ENCODE measurements at places on chromosomes 3 and 15.
A peak's percentile ranks its signal among the peaks of the same experiment; 100 is the strongest.

DNA sequence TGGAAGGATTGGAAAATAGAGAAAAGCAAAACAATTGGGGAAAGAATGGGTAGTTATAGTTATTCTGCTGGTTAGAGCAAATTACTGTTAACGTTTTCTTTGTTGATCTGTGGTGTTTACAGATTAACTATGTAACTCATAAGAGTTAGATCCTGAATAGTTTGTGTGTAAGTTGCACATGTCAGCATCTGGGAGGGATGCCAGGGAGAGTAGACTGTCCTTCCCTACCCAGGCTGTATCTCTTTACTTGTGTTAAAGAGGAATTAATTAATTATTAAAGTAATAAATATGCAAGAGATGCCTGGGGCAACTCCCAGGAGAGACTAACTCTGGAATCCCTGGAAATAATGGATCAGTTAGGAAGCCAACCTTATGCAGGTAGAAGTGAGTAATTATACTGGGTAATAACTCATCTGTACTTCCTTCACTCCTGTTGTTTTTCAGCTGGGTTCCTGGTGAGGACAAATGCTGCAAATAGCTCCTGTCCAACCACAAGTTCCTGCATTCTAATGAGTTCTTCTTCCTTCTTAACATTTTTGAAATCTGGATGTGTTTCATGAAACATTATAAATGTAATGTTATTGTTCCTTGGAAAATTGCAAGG is 18.9 kb downstream of the GHRL start:
- DNase-seq: no peak

DNA sequence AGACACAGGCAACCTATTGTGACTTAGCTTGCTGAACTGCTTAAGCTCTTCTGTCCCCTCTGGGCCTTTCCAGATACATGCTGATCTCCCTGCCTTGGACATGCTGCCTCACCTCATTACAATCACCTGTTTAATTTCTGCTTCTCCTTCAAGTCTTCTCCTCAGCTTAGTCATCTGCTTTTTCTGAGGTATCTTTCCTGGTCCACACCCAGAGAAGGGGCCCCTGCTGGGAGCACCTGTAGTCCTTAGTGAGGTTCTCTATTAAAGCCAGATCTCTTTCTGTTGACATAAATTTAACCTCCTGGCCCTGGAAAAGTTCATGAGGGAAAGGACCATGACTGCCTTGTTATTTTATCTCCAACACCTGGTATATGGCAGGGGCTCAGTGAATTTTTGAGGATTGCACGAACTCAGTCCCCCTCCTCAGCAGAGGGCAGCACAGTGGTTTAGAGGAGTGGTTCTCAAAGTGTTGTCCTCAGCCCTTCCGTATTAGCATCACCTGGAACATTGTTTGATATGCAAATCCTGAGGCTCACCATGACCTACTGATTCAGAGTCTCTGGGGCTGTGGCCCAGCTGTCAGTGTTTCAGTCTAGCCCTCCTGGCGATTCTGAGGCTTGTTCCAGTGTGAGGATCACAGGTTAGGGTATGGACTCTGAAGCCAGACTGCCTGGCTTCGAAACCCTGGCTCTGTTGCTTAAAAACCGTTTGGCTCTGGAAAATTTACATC is 12.7 kb downstream of the COL6A6 start:
- no peak for DNase-seq

GRCh38 chr15:81303244-81304225 is 20.4 kb downstream of the STARD5 start:
- DNase-seq: peak; percentile 67

DNA sequence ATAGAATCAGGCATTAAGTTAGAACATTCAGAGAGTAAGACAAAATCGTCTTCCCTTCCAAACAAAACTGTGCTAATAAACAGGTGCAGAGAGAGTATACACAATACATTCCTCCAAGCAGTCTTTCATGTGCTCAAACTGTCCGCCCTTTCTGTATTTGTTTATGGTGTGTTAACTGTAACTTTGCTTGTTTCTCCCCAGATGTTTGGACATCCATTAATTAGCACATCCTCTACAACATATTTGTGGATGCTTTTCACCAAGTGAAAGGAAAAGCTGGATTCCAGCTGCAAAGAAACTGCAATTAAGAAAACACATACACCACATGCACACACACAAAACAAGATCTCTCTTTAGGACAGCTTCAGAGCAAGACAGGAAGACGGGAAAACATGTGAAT is 912.6 kb downstream of the NTRK3 start:
- no peak for DNase-seq

DNA sequence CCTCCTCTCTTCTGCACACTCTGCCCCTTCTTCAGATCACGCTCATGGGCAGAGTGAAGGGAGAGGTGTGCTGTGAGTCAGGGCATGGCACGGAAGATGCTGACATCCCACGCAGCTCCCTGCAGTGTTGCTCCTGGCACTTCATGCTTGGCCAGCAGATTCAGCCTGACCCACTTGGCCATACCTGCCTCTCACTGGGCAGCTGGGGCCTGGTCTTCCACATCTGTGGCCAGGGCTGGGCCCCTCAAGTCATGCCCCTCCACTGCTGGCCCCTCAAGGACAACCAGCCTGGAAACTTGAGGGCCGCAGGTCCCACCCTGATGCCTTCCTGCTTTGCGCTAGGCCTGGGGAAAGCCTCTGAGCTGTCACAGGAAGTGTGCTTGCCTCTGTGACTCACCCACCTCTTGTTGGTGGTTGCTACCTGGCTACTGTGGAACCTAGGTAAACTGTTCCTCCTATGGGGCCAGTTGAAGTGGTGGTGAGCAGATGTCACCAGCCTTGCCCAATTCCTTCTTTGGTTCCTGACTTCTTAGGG is 48.7 kb downstream of the BSN start:
- peak; percentile 78 for DNase-seq

GRCh38 chr3:172476347-172476746 is 28.1 kb upstream of the GHSR start:
- no peak for DNase-seq

GRCh38 chr15:65101891-65102708 is 12.9 kb downstream of the UBAP1L start:
- no peak for DNase-seq

DNA sequence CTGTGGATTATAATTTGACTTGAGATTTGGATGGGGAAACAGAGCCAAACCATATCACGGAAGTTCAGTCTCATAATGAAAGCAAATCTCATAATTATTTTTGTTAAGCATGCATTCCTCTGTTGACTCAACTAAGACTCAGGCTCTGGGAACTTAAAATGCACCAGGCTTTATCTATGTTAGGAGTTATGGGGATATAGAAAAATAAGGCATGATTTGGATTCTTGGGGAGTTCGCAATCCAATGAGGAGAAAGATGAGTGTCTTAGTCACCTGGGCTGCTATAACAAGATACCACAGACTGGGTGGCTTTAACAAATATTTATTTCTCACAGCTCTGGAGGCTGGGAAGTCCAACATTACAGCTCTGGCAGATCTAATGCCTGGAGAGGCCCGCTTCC is 89.4 kb upstream of the TJP1 start:
- DNase-seq: no peak

DNA sequence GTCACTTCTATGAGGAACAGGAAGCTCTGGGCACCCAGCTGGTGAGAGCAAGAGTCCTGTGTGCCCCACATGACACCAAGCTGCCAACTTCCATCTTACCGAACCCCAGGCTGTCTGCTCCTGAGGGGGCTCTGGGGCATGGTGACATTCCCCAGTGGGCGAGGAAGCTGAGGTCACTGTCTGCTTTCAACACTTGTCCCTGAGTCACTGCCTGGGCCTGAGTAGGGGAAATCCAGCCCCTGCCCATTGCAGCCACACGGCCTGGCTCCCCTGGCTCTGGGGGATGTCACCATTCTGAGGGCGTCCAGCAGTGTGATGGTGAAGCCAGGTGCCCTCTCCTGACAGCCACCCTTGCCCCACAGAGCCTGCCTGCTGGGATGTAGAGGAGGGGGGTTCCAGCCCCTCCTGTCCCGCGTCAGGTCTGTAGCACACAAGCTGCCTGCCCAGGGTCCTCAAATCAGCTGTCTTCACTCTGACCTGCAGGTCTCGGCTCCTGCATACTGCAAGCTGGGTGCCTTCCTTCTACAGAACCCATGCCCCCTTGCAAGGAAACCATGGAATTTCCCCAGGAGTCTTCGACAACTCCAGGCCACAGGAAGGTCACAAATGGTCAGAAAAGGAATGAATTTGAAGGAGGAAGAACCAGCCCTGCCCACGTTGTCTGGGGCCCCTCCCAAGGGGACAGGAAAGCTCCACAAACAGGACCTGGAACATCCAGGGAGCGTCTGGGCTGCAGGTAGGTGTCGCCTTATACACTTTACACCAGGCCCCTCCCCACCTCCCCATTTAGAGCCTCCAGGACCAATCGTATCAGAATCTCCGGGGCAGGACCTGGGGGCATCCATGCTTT is 69.9 kb upstream of the GATM start:
- DNase-seq: no peak

DNA sequence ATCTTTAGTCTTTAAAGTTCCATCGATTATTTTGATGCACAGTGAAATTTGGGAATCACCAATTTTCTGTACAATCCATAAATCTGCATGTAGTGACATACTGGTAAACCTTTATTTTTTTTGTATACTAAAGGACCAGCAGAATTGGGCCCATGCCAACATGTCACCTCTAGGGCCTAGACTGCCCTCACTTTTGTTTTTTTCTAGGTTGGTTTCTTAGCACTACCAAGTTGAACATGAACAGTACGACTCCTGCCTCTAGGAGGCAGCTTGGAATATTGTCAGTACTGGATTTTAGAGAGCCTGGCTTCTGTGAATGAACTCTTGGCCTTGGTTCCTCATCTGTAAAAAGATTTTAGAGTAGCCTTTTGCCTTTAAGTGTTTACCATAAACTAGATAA is 32.3 kb downstream of the NKIRAS1 start:
- DNase-seq: no peak

- DNase-seq: no peak
Observed at GRCh38 chr15:76234337-76234889, 76.9 kb downstream of the ETFA start.

All from CD4-positive, alpha-beta T cell treated with Interleukin-17A for 4 hours (primary cell).